ENCODE measurements at places on chromosomes 5 and 9.

- no peak for DNase-seq
Observed at GRCh38 chr9:85483208-85483607, 258.5 kb downstream of the AGTPBP1 start.

DNA sequence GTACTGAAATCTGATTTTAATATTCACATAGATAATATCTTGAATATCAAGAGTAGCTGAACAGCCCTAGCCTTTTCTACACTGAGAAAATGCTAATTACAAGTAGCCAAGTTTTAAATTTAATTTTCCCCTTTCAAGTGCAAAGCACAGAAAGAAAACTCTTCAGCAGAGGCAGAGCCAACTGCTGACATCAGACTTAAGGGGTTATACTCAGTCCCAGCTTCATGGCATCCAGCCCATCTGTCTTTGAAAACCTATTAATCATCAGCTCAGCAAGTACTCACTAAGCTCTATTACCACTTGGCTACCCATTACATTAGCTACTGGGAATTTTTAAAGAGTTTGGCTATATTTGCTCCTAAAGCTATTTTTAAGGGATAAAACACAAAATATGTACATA, 220.5 kb downstream of the SLC12A2 start:
- no peak for DNase-seq

GRCh38 chr5:107359033-107359915, 311.5 kb downstream of the EFNA5 start:
- DNase-seq: no peak

- peak; percentile 56 for DNase-seq
Observed at GRCh38 chr9:114738581-114739316, 56.8 kb upstream of the TEX48 start.

DNA sequence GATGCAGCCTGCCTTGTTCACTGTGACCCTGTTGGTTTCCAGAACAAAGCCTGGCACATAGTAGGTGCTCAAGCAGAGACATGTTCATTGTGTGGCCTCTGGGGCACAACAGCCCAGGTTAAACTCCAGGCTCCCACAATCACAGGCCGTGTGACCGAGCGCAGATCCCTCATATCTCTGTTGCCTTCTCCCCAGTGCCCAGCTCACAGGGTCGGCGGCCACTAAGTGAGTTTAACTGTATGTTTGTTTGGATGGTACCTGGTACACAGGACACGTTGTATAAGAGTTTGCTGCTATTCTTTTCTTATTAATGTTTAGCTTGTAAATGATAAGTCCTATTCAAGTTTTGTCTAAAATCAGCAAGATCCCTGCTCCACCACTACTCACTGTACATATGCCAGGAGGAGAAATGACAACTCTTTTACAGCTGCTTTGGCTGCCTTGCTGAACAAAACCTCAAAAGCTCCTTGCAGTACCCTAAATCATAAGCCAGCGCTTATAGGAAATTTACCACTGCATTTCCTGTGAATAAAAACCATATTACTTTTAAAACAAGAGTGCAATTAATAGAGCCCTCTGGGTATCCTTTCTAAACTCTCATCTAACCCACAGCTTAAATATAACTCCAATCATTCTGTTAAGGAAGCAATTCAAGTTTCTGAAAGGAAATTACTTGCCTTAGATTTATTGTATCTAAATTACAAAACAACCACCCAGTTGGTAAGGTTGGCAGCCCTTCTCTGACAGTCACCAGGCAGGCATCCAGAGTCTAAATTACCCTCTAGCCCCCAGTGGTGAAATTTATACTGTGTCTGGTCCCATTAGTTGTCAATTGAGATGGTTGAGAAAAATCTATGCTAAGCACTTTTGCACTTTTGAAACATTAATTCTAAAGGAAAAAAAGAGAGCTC, 379.4 kb downstream of the SEMA5A start:
- no peak for DNase-seq

DNA sequence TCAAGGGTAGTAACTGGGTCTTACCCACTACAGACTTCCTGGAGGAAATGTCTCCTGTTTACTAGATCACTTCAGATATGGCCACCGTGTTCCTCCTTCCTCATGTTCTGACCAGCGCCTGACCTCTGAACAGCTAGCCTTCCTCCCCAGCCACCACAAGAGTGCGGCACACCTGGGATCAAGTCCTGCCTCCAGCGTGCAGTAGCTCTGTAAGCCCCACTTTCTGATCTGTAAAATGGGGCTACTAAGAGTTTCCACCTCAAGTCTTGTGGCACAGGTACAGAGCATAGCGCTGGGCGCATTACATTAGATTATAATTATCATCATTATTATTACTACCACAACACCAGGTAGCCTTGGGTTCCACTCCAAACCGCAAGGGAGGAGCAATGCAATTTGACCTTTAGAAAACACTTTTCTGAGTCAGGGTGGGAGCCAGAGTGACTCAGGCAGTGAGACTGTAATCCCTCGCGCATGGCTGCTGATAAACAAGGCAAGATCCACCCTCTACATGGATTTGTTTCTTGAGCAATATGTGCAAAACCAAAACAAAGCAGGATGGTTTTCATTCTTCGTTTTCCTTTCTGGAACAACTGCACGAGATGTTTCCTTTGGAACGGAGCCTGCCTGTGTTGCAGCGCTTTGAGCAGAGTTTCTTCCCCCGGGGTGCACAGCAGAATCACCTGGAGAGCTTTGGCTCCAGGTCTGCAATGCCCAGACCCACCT, 65.0 kb upstream of the ANGPTL2 start:
- no peak for DNase-seq

DNA sequence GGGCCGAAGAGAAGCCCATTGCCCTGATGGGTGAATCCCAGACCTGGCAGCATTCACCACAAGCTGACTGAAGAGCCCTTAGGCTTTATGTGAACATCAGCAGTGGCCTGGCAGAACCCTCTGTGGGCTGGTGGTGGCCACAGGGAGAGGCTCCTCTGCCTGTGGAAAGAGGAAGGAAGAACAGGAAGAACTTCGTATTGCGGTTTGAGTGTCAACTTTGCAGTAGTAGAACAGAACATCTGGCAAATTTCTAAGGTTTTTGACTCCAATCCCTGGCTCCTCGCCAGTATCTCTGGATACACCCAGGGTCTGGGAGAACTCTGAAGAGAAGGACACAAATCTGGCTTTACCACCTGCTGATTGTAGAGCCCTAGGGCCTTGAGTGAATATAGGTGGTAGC, 356.4 kb upstream of the GRAMD2B start:
- no peak for DNase-seq

- no peak for DNase-seq
Observed at GRCh38 chr5:23014825-23015224, 161.7 kb upstream of the CDH12 start.

- DNase-seq: no peak
Observed at GRCh38 chr5:137641148-137641547, 94.7 kb downstream of the KLHL3 start.

- no peak for DNase-seq
Observed at GRCh38 chr5:154087260-154087659, 48.5 kb downstream of the MFAP3 start.

GRCh38 chr5:74167206-74167929, 473.2 kb downstream of the ENC1 start:
- DNase-seq: no peak

DNA sequence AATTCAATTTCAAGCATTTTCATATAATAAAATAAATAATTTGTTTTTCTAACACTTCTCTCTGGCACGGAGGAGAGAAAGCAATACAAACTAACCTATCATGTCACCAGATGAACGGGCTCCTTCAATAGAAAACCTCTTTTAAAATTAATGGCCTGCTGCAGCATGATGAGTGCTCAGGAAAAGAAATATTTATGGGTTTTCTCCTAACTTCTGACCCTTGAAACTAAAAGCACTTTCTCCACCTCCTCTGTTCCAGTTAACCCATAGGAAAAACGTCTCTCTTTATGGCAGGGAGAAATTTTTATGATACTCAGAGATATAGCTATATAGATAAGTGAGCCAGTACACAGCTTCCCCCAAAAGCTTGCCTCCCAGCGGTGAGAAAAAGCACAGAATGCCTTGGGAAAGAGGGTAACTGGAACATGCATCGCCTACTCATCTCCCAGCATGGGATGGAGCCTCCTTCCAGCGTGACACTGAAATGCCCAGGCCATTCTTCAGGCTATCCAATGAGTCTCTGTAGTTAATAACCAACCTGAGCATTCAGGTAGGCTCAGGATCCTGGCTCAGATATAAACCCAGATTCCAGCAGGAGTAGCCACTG, 963.0 kb upstream of the DMAC1 start:
- no peak for DNase-seq

- no peak for DNase-seq
Observed at GRCh38 chr9:25224309-25224708, 453.9 kb downstream of the TUSC1 start.

- DNase-seq: no peak
Observed at GRCh38 chr5:108720391-108720790, 27.3 kb upstream of the FER start.

DNA sequence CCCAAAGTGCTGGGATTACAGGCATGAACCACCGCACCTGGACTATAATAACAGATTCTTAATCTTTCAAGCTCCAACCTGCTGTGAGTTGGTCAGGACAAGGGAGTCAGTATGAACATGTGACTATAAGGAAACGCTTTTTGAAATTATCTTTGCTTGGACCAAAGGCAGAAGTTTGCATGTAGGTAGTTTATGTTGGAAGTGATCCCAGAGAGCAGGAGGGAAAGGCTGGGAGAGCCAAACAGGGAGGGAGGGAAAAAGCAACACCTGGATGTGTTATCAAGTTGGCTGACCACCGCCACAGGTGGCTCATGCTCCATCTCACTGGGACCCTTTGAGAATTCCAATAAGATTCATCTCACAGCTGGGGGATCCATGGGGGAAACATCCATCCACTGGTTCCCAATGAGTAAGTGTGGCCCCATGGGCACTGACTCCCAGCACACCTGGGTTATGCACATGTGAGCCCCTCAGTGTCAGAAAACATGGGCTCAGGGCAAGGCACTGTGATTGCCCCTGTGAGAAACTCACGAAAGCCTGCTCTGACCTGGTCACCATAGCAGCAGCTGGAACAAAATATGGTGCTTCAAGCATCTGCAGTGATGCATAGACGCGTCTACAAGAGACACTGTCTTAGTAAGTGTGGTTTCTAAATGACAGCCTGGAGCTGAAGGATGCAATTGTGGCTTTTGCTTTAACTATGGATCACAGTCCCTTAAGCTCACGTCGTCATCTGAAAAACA, 62.1 kb downstream of the ARSB start:
- no peak for DNase-seq

DNA sequence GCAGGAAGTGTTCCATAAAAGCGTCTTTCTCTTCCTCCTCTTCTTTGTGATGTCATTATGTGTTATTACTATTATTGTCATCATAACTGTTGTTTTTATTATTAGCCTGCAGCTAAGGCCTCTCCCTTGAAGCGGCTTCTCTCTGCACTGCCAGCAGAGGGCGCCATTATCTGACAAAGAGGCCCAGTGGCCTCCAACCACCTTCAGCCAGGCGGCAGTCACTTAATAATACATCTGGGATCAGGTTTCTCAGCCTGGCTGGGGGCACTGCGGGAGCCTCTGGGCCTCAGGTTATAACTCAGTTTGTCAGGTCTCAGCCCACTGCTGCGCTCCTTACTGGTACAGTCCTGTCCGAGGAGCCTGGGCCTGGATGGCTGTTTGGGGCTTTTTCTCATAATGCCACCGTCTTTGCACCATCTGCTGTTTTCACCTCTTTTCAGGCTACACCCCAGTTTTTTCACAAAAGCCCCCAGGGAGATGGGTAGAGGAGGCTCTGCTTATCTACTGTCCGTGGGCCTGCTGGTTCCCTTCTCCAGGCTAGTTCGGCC, 281.9 kb downstream of the NSG2 start:
- DNase-seq: peak; percentile 12

- DNase-seq: no peak
Observed at GRCh38 chr5:75964008-75964407, 119.2 kb upstream of the SV2C start.

- DNase-seq: no peak
Observed at GRCh38 chr9:19149230-19149629, 21.9 kb upstream of the PLIN2 start.

- DNase-seq: peak; percentile 46
Observed at GRCh38 chr9:132768932-132769905, 99.0 kb downstream of the GTF3C4 start.

Measured in stimulated activated CD8-positive, alpha-beta memory T cell treated with anti-CD3 and anti-CD28 coated beads, Interleukin-2, amount 100 ng/mL, for 1 hour (primary cell).